LNCaP clone FGC (cell line): ENCODE measurements at places on chromosomes 1 and 21.

GRCh38 chr1:98323906-98324358 is 337.6 kb upstream of the SNX7 start:
- no peak for DNase-seq

DNA sequence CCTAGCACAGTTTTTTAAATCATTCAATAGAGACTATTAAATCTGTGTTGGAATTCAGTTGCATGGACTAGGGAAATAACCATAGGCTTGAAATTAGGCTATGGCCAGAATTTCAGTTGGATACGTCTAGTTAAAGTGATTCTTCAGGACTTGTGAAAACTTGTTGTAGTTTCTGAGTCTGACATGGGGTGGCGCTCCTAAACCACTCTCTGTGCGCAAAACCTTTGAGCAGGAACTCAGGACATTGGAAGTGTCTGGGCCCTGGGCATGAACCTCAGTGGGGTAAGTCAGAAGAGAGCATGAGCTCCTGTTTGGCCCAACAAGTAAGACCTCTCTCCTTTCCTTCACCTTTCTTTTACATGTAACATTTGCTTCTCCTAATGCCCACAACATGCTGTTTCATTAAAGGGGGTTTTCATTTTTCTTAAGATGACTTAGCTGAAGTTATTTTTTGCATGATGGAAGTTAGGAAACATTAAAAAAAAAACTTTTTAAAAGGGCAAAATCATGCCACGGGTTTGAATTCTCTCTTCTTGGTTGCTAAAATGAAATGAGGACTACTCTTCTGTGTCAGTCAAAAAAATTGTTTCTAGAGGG is 17.1 kb upstream of the CCDC190 start:
- peak; percentile 38 for DNase-seq

GRCh38 chr1:51172811-51173210 is 63.3 kb upstream of the RNF11 start:
- no peak for DNase-seq

GRCh38 chr1:35883635-35884101 is 659 bp downstream of the AGO1 start:
- no peak for DNase-seq

DNA sequence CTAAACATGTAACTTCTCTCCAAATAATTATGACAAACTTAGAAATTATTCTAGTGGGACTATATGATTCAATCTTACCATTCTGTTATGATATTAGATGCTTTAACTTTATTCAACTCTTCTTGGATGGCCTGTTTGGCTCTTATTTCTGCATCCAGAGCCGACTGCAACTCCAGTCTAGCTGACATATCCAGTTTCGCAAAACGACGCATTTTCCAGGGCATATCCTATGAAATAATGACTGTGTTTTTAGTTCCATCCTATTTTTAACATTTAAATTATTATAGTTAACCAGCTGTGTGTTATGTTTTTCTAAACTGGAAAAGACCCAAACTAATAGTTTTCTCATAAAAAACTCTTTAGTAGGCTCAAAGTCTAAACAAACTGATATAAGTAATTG is 133.7 kb downstream of the COQ8A start:
- DNase-seq: no peak

DNA sequence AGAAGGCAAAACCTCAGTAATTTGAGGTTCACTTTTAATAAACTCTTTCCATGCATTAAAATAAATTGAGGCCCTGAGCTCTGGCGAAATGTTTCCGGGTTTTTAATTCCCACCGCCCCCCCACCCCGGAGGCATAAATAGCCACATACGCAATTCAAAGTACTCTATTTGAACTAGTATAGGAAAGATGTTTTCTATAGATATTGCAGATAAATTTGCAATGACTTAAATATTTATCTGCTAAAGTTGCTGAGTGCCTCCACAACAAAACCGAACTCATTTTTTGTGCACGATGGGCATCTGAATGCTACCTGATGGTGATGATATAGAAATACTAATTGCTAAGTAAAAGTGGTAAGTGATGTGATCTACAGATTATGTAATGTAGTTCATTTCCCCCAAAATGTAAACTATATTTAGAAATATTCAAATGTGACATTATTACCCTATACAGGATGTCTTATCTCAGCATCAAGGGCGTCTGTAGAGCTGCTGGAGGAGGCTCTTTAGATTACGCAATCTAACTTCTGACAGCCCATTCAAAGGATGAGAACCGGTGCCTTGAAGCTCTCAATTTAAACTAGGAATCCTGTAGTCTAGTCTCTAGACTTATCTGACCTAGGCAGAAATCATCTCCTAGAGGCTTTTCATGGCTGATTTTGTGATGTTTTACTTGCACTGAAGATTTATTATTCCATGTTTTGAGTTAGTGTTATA is 8.5 kb downstream of the IRF2BP2 start:
- no peak for DNase-seq

- no peak for DNase-seq
These were observed 170.2 kb downstream of the PLPP3 start for GRCh38 chr1:56409112-56409691.

DNA sequence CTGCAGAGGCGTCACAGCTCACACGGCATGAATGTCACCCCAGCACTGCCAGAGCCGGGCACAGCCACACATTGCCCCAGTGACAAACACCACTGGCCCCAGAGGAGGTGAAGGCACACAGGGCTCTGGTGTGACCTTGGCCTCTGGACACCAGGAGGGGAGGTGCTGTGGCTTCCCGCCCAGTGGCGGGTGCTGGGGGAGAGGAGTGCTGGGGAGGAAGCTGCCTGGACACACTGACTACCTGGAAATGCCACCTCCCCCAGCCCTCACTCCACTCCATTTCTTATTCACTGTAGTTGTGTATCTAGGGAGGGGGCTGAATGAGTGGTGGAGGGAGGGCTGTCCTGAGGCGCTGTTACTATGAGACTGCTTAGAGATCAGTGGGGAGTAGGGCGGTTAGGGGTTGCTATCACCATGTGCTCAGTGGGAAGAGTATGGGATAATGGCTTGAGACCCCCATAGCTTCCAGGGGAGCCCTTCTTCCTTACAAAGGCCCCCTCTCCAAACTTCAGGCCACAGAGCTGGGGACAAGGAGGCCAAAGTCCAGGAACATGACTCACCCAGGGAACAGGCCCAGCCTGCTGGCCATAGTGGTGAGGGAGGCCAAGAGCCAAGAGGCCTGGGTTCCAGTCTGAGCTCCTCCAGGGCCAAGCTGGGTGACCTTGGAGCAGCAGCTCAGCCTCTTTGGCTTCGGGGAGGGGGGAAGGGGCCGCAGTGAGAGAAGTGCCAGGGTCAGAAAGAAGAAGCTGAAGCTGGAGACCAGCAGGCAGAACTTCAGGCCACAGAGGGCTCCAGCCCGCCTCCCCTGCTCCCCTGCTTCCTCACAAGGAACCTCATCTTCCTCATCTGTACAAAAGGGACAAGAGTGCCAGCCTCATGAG is 40.1 kb downstream of the AHDC1 start:
- no peak for DNase-seq

DNA sequence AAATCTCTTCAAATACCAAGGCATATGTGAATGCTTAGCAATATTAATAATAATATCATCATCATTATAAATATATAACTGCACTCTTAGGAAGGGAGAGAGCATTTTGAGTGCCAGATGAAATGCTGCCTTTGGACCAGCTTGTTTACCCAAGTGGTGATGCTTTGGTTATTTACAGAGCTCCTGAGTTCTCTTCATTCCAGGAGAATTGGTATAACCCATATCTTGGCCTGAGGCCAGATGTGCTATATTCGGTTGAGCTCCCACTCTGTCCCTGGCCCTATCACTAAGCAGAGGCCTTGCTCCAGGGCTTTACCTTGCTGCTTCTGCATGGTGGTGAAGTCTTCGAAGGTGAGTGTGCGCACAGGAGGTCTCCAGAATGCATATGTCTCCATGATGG is 89.4 kb downstream of the TBX15 start:
- no peak for DNase-seq
